ENCODE measurements at places on chromosomes 11 and 22. TPM values are rescaled to one million over a fixed set of nuclear protein-coding genes. Genes with fewer than 3 reads are reported as not detected.

JHY gene
- 0.92 TPM for total RNA-seq

- no peaks in the 10 kb centered on the region for H3K36me3 ChIP-seq
- DNase-seq: no peak
- H3K4me3 ChIP-seq: no peak overlapping the region
- no peaks in the 10 kb centered on the region for H3K27me3 ChIP-seq
- no peak overlapping the region for H3K27ac ChIP-seq
Measured at GRCh38 chr22:37077802-37078448, 26.4 kb downstream of the KCTD17 start.

DNA sequence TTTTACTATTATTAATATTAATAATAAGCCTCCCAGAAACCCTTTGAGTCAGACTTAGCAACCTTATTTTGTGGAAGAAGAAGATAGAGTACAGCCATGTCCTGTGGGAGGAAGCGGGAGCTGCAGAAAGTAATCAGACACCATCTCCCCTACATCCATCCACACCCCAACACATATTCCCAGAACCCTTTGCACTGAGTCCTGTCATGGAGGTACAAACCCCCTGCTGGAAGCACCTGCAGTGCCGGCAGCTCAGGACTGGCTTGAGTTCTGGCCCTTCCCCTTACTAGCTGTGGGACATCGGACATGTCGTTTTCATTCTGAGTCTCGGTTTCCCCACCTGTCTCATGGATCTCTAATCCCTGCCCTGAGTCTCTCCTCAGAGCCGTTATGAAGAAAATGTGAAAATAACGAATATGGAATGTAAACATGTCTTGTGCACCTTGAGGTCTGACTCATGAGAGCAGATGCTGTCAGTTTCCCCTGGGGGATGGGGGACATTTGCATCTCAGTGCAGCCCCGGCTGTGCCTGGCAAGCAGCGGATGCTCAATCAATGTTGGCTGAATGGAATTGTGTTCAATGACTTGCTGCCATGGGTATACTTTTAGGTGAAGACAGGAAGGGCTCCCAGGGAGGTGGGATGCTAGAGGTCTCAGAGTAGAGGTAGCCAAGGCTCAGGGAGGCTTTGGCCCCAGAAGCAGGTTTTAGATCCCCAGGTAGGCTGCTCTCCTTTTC, 45.4 kb downstream of the TP53I11 start:
- DNase-seq: no peak
- H3K4me3 ChIP-seq: no peak overlapping the region
- no peaks in the 10 kb centered on the region for H3K4me1 ChIP-seq

DNA sequence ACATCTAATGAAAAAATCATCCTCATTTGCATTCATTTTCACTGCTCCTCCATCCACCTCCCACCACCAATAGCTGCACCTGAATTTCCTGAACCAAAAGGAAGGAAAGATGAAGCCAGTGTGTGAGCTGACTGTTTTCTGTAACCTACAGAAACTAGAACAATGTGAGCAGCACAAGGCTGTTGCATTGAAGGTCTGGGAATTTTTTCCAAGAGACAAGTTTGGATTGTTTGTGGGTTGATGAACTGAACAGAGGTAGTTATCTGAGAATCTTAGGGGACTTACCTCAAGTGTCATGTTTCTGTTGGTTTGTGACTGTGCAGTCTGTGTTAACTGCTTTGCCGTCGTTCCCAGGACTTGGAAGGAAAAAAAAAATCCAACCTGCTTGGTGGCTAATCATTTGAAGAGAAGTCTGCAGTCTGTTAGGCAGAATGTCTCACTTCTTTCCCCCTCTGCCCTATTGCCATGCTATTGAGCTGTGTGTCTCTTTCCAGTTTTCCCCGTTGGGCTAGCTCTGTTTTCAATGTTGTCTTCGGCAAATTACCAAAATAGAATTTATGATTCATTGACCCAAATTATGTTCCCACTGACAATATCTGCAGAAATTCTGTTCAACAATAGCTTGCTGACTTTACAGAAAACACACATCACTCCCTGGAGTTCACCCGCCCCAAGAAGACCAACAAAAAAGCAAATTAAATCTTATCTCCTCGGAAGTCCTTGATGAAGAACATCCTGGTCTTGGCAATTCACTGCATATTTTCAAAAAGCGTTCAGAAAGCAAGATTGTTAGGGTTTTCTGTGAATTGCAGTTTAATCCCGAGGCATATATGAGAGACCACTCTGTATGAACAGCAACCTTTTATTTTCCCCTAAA, 76.0 kb downstream of the SC5D start:
- H3K27me3 ChIP-seq: no peaks in the 10 kb centered on the region
- H3K4me1 ChIP-seq: no peaks in the 10 kb centered on the region
- DNase-seq: no peak
- no peak overlapping the region for H3K4me3 ChIP-seq
- no peaks in the 10 kb centered on the region for H3K36me3 ChIP-seq

GRCh38 chr11:6251120-6251733, 8.4 kb upstream of the CCKBR start:
- H3K36me3 ChIP-seq: no peaks in the 10 kb centered on the region
- H3K4me1 ChIP-seq: peaks cover 6% of the 10 kb centered on the region
- H3K27me3 ChIP-seq: no peaks in the 10 kb centered on the region
- H3K27ac ChIP-seq: no peak overlapping the region
- no peak for DNase-seq

Data from esophagus squamous epithelium (tissue), 5 donors.